Right lung (tissue), 10 donors: ENCODE measurements at places on chromosomes 2 and 18. TPM values are rescaled to one million over a fixed set of nuclear protein-coding genes. Genes with fewer than 3 reads are reported as not detected.

DNA sequence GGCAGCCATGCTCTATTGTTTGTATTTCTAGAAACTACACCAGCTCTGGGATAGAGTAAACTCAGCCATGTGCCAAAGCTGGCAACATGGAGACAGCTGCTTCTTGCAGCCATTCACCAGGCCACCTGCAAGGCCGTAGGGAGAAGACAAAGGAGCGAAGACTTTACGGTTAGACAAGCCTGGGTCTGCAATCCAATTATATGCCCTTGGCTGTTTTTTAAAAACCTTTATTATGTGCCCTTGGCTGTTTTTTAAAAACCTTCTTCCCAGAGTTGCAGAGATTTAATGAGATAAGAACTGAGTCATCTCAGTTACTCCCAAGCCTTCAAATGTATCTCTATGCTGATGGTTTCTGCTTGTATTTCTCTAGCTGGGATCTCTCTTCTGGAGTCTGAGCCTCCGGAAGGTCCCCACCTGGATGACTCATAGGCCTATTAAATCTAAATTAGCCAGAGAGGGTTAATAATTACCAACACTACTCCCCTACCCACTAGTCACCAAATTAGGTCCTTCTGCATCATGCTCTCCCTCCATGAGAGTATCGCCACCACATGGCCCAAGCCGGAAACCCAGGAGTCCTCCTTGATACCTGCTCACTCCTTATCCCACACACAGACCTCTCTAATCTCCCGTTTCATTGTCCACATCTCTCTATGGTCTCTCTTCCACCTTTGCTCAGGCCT lies 17.5 kb upstream of the DPP4 start:
- no peak for DNase-seq

- no peak for DNase-seq
Observed at GRCh38 chr18:35950628-35950982, 21.9 kb upstream of the RMP24 start.

DNA sequence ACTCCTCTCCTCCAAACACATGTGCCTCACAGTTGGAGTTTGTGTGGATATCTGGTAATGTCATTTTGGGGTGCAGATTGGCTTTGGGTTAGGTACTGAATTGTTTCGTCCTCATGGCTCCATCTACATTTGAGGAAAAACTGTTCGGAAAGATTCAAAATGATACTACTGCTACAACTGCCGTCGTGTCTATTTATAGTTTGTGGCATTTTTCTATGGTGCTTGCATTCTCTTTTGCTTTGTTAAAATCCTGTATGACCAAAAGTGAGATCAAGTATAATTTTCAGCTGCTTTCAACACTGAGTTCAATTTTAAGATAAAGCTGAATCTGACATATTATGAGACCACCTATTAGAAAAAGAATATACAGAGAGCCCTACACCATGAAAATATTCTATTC lies 176.3 kb upstream of the DSEL start:
- no peak for DNase-seq

DNA sequence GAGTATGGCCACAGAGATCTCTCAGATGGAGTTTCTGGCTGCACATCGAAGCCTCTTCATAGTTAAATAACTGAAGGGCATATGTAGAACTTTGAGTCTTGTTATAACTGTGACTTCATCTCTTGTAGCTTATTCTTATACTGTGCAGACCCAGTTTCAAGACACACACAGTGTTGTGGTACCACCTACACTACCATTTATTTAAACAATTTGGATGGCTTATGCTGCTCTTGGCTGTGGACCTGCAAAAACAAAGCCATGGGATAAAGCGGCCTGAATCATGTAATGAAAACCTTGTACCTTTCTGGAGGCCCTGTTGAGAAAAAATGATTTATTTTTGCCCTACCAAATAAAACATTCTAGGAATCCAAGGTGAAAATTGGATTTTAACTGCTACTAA lies 262.8 kb upstream of the RASGRP3 start:
- DNase-seq, result no peak

DNA sequence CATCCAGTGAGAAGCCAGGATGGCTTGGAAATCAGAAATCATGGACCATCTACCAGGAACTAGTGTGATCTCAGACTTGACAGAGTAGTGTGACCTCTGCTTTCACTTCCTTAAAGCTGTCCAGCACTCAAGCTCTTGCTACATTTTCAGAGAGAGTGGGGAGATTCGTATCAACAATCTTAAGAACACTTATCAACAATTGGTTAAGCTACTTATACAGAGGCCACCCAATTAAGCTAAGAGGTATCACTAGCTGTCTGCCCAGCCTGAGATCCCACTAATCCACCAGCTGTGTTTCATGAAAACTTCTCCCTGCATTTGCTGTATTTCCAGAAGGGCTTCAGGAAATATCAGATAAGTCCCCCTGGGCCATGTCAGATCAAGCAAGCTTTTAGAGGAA lies 4.2 kb downstream of the RPRM start:
- DNase-seq, result no peak

- no peak for DNase-seq
Observed at GRCh38 chr2:86293612-86294011, 43.8 kb downstream of the REEP1 start.

GRCh38 chr2:51084750-51085149 lies 52.8 kb upstream of the NRXN1 start:
- DNase-seq, result no peak

DNA sequence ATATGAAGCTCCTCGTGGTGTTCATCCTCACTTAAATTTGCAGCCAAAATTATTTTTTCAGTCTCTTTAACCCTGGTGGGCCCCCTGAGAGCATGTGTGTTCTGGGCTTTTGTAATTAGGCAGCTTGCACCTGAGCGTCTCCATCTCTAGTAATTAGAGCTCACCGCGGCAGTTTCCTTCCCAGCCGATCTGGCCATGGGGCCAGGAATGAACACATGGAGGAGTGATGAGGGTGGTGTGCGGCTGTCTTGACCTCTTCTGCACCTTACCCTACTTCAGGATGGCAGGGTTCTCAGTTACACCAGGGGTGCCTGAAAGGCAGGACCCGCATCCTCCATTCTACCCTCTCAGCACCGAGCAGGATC lies 98.5 kb downstream of the AFF3 start:
- no peak for DNase-seq

- peak; percentile 17 for DNase-seq
Observed at GRCh38 chr18:27685807-27686412, 491.0 kb downstream of the CDH2 start.

DNA sequence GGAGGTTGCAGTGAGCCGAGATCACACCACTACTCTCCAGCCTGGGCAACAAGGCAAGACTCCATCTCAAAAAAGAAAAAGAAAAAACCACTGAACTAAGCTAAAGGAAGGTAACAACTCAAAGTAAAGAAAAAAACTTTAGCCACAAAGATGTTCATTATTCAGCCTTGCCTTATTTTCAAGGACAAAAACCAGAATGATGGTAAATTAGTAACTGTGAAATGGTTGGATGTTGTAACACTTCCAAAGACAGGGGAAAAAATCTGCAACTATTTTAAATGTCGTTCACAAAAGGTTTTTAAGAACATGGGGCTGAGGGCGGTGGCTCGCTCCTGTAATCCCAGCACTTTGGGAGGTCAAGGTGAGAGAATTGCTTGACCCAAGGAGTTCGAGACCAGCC lies 10.1 kb downstream of the ADAM17 start:
- no peak for DNase-seq

GRCh38 chr18:75052475-75052874 lies 156.5 kb downstream of the PTGR3 start:
- DNase-seq, result peak; percentile 73

DNA sequence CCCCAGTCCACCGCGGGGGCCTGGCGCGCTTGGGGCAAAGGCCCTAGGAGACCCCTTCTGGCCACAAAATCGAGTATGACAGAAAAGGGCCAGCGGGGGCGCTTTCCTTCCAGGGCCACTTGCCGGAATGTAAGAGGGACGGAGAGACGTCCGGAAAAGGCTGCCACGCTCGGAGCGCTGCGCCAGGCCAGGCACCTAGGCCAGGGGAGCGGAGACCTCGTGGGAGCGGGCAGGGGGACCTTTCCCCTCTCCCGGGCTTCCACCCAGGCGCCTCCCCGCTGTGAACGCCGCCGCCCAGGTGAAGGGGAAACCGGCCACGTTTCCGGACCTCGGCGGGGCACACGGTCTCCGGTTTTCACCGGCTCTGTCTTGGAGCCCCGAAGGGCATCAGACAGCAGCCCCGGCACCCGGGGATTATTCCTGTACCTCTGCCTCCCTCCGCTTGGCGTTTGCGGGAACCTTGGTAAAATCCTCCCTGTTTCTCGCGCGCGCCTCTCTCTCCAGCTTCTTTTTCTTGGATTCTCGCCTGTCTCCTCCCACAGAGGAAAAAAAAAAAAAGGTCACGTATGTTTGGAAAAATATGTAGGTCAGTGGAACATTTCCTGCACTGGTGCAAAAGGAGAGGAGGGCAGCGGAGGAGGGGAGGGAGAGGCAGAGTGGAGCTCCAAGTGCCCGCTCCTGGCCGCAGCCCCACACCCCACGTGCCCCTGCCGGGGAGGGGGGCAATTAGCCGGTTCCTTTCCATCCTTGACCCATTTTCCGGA lies 1.2 kb upstream of the NPAS2 start:
- peak; percentile 67 for DNase-seq

DNA sequence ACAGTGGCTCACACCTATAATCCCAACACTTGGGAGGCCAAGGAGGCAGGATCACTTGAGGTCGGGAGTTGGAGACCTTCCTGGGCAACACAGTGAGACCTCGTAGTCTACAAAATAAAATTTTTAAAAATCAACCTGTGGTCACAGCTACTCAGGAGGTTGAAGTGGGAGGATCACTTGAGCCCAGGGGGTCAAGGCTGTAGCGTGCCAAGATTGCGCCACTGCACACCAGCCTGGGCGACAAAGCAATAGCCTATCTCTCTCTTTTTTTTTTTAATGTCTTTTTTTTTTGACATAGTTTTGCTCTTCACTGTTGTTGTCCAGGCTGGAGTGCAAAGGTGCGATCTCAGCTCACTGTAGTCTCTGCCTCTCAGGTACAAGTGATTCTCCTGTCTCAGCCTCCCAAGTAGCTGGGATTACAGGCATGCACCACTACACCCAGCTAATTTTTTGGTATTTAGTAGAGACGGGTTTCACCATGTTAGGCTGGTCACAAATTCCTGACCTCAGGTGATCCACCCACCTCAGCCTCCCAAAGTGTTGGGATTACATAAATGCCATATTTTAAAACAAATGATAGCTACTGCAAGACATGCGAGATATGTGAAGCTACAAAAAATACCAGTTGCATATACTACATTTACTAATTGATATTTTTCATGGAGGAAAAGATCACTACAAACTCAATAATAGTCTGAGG lies 55.0 kb downstream of the CHN1 start:
- no peak for DNase-seq

RNASEH1 gene
- 17.0 TPM for polyA plus RNA-seq

SCTR gene
- 5.6 TPM for polyA plus RNA-seq

ZAP70 gene
- polyA plus RNA-seq, result 2.0 TPM

UGT1A10 gene
- not detected for polyA plus RNA-seq

KCNS3 gene
- polyA plus RNA-seq, result 27.7 TPM

DSC3 gene
- 0.52 TPM for polyA plus RNA-seq

AFTPH gene
- 50.5 TPM for polyA plus RNA-seq

NOSTRIN gene
- 39.8 TPM for polyA plus RNA-seq

STPG4 gene
- polyA plus RNA-seq, result 0.44 TPM

GRHL1 gene
- 7.1 TPM for polyA plus RNA-seq

COLEC12 gene
- polyA plus RNA-seq, result 107 TPM

FIGN gene
- 7.5 TPM for polyA plus RNA-seq

DBI gene
- 111 TPM for polyA plus RNA-seq
